Suppressor macrophage treated with lipopolysaccharide for 1 hour (primary cell): ENCODE measurements at places on chromosomes 3 and 15.

GRCh38 chr15:31212326-31213080 is 111.0 kb upstream of the TRPM1 start:
- DNase-seq, result peak; percentile 90

- peak; percentile 91 for DNase-seq
These were observed 106.4 kb downstream of the FBLN2 start for GRCh38 chr3:13655061-13655913.

GRCh38 chr3:187807086-187807862 is 62.0 kb upstream of the BCL6 start:
- DNase-seq, result no peak

DNA sequence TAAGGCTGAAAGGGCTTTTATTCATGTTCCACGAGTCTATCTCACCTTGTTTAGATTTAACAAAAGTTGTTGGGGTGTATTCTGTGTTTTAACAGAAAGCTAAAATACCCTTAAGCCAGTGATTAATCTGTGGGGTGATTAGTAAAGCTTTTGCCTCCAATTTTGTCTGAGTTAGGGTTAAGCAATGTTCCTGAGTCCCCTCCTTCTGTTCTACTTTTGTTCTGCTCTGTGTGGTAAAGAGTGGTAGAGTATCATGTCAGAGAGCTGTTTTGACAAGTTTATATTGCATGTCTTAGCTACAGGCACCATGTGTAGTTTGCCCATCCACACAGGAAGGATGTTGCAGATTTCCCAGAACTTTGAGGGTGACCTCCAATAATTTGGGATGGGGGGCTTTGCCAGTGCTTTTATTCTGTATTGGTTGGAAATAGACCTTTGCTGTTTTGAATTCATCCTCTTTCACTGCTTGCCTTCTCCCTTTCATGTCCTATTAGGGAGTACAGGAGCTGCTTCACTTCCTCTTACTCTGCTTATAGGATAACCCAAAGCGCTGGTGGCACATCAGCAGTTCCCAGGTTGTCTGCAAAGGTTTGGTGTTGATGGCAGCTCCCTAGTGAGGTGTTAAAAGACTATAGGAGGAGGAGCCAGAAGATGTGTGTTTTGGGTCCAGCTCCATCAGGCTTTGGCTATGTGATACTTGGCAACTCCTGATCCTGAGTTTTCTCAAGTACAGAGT is 7.4 kb downstream of the PDE8A start:
- DNase-seq, result no peak

GRCh38 chr15:59138243-59138642 is 33.3 kb downstream of the CCNB2 start:
- peak; percentile 73 for DNase-seq

DNA sequence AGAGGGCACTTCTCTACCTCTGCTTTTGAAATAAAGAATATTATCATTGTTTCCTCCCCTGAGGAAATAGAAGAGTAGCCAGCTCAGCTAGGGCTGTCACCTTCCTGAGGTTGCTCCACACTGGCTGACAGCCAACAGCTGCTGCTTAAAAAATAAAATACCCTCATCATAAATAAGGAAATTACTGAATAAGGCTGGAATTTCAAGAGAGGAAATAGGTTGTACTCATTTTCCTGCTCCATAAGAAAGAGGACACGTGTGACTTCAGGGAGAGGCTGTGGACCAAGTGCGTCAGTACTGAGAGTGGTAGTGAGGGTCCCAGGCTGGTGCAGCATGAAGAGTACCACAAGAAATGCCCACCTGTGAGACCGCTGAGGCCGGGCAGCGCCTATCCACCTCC is 8.1 kb upstream of the C2CD4B start:
- DNase-seq, result peak; percentile 24

DNA sequence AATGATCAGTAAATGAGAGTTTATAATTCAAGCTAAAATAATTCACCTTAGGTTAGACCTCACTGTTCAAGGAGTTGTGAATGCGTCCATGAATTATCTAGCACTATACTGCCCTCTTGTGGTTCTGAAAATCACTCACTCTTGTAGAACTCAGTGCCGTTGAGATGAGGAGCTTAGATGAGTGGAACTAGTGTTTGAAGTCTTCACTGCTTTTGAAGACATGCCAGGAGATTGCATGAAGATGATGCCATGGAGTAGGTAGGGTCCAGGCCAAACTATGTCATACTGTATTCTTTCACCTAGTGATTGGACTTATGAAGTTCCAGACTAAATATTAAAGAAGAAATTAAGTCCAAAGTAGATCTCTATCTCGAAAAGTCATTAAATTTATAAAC is 28.8 kb downstream of the LYSMD4 start:
- peak; percentile 93 for DNase-seq

- no peak for DNase-seq
These were observed 4.6 kb upstream of the PRICKLE2 start for GRCh38 chr3:64229903-64230302.

GRCh38 chr3:160057331-160057730 is 68.7 kb downstream of the IL12A start:
- DNase-seq, result peak; percentile 84

DNA sequence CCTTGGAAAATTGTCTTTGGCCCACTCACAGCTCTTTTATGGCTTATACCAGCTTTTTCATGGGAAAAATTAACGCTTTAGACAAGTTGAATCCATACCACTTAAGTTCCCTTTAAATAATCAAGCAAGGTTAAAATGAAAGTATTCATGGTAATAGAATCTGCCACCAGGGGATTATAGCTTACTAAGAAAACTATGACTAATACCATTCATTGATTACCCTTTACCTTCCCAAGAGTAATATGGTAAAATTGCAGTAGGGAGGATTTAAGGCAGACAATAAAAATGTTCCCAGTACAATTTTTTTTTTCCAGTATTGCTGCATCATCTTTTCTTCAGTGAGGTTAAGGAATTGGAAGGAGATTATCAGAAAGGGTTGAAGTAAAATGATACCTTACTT is 641.1 kb upstream of the NAALADL2 start:
- DNase-seq, result no peak
